ENCODE measurements at places on chromosomes 12 and 14. TPM values are rescaled to one million over a fixed set of nuclear protein-coding genes. Genes with fewer than 3 reads are reported as not detected.

GRCh38 chr14:22614240-22614799 is 16.2 kb downstream of the ABHD4 start:
- DNase-seq = no peak

DNA sequence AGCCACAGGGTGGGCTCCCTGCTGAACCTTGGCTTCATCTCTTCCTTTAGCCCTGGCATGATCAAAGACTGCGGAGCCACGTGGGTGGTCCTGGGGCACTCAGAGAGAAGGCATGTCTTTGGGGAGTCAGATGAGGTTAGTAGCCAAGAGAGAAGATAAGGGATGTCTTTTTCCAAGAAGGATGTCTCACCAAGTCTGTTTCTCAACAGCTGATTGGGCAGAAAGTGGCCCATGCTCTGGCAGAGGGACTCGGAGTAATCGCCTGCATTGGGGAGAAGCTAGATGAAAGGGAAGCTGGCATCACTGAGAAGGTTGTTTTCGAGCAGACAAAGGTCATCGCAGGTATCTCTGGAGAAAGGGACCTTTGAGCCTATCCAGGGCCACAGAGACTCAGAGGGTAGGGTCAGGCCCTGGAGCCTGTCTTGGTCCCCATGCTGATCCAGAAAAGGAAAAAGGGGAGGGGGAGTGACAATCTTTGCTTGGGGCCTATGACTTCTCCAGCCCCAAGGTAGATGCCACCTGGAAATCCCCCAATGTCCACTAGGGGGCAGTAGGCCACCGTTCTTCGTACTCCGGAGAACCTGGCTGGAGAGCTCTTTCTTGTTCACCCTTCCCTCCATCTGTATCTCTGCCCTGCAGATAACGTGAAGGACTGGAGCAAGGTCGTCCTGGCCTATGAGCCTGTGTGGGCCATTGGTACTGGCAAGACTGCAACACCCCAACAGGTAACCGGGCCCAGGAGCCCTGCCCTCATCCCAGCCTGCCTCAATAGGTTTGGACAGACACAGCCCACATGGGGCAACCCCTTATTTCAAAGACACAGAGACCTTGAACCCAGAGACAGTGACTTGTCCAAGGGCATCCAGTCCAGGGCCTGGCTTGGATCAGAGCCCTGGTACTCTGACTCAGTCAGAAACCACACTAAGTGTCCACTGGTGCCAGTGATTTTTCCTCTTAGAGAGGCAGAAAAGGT is 2.0 kb downstream of the TPI1 start:
- DNase-seq = peak; percentile 82

The P2RX2 gene
- total RNA-seq = not detected

The KRT82 gene
- not detected for total RNA-seq
